ENCODE measurements at places on chromosomes 16 and 17. TPM values are rescaled to one million over a fixed set of nuclear protein-coding genes. Genes with fewer than 3 reads are reported as not detected.

Gene DOC2A
- 1.2 TPM for total RNA-seq

Gene GNGT2
- total RNA-seq = not detected

Gene CCDC200
- total RNA-seq = not detected

Gene MCRIP2
- total RNA-seq = 20.3 TPM

Gene ALOX15B
- total RNA-seq = 0.17 TPM

Gene PRR35
- total RNA-seq = not detected

Measured in smooth muscle cell of trachea (primary cell).